ENCODE measurements at places on chromosomes 13 and 19.

GRCh38 chr13:71695662-71696061, 171.3 kb downstream of the DACH1 start:
- no peak for DNase-seq

GRCh38 chr13:27022571-27023311, 148.9 kb downstream of the USP12 start:
- no peak for DNase-seq

GRCh38 chr19:56966225-56966696, 125.7 kb upstream of the PEG3 start:
- DNase-seq: peak; percentile 91

GRCh38 chr13:50494138-50494537, 349.4 kb downstream of the DLEU7 start:
- no peak for DNase-seq

- DNase-seq: no peak
These were observed 1643.2 kb upstream of the PRR20A start for GRCh38 chr13:55497486-55497885.

GRCh38 chr13:21759463-21759862, 88.6 kb downstream of the FGF9 start:
- DNase-seq: no peak

DNA sequence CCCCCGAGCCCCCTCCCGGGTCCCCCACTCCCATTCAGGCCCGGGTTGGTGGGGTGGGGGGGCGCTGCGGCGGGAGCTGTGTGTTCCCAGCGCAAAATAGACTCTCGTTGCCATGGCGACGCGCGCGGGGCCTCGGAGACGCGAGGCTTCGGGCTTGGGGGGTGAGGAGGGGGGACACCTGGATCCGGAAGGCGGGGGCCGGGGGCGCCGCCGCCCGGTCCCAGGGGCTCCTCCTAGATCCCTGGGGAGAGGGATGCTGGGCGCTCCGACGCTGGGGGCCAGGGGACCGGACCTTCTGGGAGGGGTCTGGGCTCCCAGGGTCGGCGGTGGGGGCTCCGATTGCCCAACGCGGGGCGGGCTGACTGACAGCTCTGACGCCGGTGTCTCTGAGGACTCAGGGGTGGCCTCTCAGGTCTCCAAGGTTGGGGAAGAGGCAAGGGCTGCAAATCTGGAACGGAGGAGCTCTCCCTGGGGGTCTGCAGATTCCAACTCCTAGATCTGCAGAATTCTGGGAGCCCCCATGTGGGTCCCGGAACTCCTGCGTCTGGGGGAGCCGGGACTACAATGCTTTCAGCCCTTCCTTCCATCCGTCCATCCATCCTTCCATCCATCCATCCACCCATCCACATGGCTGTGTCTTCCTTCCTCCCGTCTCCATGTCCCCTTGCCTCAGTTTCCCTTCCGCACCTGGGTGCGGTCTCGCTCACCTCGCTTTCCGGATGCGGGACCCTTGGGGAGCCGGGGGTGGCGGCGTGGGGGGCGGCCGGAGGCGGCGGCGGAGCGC, 9.1 kb upstream of the SHISA7 start:
- no peak for DNase-seq

GRCh38 chr13:20136781-20137703, 23.8 kb downstream of the GJA3 start:
- peak; percentile 62 for DNase-seq

DNA sequence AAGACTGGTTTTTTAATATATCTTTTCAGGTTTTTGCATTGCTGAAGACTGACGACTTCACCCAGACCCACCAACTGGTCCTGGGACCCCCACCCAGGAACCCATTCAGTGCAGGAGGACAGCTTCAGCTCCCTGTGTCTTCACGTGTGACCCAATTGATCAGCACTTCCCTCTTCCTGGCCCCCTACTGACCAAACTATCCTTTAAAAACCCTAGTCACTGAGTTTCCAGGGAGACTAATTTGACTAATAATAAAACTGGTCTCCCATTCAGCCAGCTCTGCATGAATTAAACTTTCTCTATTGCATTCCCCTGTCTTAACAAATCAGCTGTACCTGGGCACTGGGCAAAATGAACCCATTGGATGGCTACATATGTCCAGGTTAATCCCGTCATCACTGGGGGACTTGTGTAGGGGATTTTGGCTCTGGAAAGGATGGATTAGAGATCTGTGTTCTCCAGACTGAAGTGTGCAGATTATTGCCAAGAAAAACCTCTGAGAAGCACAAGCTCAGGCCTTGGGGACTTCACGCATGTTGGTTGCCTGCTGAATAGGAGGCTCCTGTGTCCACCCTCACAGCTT, 16.3 kb upstream of the PARP4 start:
- DNase-seq: no peak

- DNase-seq: no peak
These were observed 41.4 kb upstream of the LDLR start for GRCh38 chr19:11047866-11048265.

DNA sequence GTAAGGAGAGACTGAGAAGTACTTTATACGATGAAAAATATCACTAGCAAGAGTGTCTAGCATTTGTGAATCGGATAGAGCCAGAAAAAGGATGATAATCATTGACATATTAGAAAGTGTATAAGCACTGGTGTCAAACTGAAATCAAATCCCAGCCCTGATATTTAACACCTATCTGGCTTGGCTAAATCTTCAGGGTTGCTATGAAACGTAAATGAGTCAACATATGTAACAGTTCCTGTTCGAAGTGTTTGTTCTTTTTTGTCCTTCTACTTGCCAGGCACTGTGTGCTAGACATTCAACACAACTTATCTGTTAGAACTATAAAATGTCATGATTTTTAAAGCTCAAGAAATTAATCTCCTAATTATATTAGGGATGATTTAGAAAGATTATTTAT, 40.8 kb downstream of the SERPINE3 start:
- DNase-seq: no peak

DNA sequence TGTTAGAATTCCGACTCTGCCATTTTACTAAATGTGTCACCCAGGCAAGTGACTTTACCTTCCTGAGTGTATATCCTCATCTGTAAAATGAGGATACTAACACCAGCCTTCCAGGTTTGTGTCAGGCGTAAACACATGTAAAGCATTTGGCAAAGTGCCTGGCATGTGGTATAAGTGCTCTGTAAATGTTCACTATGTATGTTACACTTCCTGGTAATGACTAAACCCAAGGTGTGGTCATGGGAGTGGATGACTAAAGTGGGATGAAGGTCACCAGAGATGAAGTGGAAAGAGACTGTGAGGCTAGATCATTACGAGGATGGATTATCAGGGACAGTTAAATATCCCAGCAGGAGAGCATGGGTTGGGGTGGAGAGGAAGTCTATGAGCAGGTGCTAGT, 25.6 kb downstream of the DEDD2 start:
- no peak for DNase-seq

DNA sequence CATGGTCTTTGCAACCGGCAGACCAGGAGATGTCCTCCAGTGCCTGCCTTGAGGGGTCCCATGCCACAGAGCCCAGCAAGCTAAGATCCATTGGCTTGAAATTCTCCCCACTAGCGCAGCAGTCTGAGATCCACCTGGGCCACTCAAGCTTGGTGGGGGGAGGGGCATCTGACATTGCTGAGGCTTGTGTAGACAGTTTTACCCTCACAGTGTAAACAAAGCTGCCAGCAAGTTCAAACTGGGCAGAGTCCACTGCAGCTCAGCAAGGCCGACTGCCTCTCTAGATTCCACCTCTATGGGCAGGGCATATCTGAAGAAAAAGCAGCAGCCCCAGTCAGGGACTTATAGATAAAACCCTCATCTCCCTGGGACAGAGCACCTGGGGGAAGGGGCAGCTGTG, 32.0 kb upstream of the ITM2B start:
- DNase-seq: no peak

DNA sequence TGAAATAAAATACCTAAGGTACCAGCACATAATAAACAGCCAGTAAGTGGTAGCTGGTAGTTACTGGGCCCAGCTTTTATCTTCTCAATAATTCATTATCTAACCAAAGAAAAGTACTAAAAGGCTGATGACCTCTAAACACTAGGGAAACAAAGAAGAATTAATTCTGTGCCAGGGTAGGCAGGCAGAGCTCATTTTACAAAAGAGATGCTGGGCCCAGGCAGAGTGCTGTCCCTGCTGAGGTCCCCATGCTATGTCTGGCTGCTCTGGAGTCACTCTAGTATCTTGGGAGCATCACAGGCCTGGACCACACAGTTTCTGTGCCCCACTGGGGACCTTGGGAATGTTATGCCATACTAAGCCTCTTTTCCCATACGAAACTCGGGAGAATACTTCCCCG, 18.2 kb downstream of the ZNF507 start:
- DNase-seq: no peak

DNA sequence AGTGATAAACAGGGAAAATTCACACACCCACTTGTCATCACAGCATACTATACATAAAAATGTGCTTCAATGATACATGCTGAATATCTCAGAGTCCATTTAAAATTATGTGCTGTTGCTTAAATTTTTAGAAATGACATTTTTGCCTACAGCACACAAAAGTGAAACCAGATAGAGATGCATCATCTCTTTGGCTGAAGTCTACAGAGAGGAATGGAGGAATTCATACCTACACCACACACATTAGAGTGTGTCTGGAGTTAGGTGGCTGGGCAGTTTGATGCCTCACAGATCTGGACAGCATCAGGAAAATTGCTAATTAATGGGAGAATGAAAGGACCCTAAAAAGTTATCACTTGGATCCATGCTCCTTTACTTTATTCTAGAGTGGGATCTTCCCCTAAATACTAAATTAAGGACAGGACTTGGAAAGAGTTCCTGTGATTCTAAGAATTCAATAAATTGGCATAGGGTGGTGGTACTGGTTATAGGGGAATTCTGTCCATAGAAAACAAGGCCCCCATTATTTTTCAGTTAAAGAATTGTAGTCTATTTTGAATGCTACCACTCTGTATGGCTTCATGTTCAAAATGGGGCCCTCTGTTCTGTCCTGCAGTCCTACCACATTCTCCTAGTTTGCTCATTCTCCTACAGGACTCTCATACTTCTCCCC, 41.3 kb downstream of the RCBTB2 start:
- no peak for DNase-seq

DNA sequence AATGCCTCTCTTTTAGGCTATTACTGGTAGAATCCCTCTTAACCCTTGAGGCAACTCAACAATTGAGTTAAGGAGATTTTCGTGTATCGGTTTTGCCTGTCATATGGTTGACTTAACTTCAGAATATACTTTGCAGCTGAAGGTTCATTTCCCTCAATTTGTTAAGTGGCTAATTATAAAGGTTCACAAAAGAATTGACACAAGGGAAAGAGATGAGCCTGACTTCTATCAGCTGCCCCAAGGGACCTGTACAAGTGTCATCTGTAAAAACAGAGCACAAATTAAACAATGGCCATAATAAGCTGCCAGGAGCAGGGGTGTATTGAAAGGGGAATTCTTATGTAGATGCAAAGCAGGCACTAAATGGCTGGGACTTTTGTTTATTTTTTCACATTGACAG, 334.8 kb upstream of the OBI1 start:
- no peak for DNase-seq

DNA sequence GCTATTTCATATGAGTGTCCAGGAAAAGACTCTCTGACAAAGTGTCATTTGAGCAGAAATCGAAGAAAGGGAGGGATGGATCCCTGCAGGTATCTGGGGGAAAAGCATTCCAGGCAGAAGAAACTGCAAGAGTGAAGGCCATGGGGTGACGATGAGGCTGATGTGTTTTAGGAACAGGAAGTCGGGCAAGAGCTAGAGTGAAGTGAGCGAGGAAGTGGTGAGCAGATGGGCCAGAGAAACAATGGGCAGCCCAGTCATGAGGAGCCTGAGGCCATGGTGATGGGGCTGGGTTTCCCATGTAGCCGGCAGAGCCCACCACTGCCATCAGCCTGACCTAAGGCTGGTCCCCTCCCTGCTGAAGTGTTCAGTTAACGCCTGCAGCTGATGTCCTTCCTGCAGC, 150.2 kb downstream of the TNFSF13B start:
- no peak for DNase-seq

Measured in testis (tissue), 5 donors.